ENCODE measurements at places on chromosomes 11 and 22. TPM values are rescaled to one million over a fixed set of nuclear protein-coding genes. Genes with fewer than 3 reads are reported as not detected.

NCF4 gene
- 22.7 TPM for total RNA-seq

EIF3F gene
- 256 TPM for total RNA-seq

ZFPL1 gene
- total RNA-seq = 29.8 TPM

CARNS1 gene
- total RNA-seq = 1.9 TPM

RAG1 gene
- total RNA-seq = 0.25 TPM

WT1 gene
- not detected for total RNA-seq

MLC1 gene
- 0.83 TPM for total RNA-seq

SMTNL1 gene
- not detected for total RNA-seq

SLC39A13 gene
- total RNA-seq = 22.4 TPM

SNX15 gene
- 28.3 TPM for total RNA-seq

TEX12 gene
- 0.35 TPM for total RNA-seq

SHANK2 gene
- total RNA-seq = not detected

SLC35E4 gene
- total RNA-seq = 1.8 TPM

DNA sequence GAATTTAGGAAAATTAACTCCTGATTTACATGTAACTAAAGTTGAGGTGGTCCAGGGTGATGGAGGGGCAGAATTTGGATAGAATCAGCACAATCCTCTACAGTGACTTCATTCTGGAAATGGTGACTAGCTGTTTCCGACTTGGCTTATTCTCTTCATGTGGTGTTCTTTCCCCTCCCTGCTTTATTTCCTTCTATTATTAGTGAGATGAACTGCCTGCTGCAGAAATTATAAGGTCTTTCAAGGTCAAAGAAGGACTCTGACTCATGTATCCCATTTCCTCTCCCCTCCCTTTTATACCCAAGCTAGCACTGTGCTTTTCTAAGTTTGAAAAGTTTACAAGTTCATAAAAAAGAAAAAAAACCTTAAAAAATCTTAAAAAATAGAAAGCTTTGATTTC lies 12.2 kb upstream of the MRPL17 start:
- DNase-seq = no peak

DNA sequence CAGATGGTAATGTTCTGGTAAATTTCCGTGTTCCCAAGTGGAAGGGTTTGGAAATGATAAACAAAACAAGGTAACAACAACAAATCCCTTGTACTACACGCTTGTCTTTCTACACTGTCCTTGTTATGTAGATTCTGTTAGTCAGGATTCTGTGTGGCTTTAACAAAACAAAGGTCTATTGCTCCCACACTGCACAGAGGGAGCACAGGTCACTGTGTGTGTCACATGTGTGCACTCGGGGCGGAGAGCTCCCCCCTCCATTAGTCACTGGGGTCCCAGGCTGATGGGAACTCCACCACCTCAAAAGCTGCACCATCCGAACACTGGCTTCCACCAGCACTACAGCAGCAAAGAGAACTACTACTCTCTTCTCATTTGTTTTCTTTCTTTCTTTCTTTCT lies 227.9 kb downstream of the NTM start:
- no peak for DNase-seq

GRCh38 chr11:5937868-5938602 lies 4.0 kb upstream of the OR56A3 start:
- DNase-seq = no peak

- no peak for DNase-seq
Observed at GRCh38 chr22:36571991-36572390, 43.0 kb upstream of the EIF3D start.

DNA sequence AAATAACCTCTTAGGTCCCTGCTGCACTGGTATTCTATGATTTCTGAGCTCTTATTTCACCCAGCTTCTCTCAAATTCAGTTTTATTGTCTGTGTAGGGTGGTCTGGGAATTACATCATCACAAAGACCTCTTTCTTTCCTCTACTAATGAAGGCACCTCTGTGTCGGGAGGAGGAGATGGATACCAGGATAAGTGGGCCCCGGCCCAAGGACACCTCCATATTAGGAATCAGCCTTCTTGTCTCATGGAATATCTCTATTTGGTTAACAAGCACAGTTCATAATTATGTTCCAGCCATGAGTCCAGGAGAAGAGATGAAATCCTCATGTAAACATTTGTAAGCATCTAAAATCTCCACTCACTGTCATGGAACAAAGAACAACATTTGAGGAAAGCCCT lies 9.4 kb downstream of the PARVA start:
- DNase-seq = no peak

GRCh38 chr22:36510966-36511881 lies 4.4 kb upstream of the FOXRED2 start:
- DNase-seq = peak; percentile 50

- DNase-seq = no peak
Observed at GRCh38 chr11:116646191-116646590, 126.6 kb downstream of the BUD13 start.

- no peak for DNase-seq
Observed at GRCh38 chr22:45504373-45505341, 2.0 kb downstream of the FBLN1 start.

DNA sequence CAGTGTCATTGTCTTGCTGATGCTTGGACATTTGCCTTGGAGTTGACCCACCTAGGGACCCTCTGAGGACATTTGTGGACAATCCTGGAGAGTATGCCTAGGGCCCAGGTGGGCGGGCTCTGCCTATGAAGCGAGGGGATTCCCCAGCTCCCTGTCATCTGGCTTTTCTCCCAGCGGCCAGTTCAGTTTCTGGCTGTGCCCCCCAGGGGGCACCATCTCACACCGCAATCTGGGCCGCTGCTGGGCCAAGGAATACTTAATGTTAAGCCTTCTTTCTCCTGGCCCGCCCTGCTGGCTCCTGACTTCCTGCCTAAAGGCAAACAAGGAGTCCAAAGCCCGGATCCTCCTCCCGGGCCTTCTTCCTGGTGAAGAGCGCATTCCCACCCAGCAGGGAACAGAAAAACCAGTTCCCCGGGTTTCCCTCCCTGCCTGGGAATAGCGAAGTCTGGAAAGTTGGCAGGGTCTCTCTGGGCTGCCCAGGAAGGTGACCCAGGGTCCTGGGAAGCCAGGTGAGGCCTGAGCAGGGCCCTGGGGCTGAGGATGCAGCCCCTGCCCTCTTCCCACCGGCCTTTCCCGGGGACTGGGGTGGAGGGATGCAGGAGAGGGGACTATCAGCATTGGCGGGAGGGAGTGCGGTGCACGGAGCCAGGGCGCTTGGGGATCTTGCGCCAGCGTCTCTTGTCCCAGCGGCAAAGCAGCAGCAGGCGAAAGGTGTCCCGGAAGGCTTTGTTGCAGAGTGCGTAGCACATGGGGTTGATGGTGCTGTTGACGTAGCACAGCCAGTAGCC lies 11.9 kb downstream of the CHRM1 start:
- DNase-seq = no peak

DNA sequence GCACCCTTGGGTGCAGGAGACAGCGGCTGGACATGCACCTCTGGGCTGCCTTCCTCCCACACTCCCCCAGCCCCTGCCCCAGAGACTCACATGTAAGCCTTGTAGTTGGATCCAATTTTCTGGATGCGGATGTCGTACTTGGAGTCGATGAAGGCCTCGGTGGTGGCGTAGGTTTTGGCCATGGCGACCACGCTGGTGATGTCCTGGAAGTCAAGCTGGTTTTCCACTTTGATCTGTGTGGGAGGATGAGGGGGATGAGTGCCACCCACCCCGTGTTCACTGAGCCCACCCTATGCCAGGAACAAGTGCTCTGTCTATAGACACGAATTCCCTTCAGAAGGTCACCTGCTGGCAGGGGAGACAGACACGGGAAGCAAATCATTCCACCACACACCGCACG lies 66.9 kb downstream of the FBXO7 start:
- DNase-seq = no peak

DNA sequence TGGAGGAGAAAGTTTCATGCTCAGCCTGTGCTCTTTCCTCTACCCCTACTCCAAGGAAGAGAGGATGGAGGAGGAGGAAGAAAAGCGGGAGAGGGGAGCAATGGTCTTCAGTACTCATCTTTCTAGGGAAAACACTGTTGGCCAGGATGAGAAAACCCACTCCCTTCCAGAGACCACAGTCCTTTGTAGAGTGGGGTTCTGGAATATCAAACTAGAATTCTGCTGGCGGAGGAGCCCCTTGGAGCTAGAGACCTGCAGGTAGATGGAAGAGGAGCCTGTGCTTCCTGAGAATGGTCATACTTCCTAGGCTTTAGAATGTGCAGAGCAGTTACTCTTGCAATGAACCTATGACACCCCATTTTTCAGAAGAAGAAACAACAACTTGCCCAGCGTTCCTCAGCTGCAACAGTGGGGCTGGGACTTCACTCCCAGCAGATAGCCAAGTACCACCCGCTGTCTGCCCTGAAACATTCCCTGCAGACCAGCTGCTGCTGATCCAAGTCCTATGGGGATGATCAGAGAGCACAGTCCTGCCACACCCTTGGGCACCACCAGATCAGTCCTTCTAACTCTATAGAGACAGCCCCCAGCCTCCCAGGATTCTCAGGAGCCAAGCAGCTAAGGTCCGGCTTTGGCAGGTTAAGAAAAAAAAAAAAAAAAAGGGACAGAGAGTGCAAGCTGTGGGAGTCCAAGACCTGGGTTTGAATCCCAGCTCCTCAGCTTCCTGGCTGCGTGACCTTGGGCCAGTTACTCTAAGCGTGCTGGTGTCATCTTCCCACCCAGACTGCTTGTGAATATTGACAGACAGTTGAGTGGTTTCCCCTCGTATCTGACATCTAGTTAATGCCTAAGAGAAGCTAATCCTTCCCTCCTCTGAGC lies 664 bp downstream of the PTGDR2 start:
- DNase-seq = no peak

- no peak for DNase-seq
Observed at GRCh38 chr22:46547179-46547882, 9.9 kb upstream of the CELSR1 start.

DNA sequence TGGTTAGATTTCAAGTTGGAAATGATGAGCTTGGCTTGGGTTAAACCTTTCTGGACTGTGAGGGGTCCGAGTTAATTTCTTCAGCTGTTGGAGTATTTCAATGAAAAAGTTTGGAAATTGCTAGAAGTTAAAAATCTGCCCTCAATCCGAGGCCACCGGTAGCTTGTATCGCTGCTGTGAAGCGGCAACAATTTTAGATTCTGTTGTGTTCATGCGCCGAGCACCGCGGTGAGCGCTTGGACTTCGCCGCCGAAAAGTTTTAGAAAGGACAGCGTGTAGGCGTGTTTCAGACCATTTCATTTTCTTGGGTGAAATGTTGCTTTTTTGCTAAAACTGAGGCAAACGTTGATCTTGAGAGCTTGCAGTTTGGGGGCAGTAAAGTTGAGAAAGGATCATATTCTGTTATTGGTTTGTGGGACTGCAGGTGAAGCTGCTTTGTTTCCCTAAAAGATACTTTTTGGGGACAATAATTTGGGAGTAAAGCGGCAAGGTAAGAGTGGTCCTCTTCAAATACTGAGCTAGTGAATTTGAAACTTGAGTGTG lies 928 bp downstream of the FBXO7 start:
- peak; percentile 39 for DNase-seq

DNA sequence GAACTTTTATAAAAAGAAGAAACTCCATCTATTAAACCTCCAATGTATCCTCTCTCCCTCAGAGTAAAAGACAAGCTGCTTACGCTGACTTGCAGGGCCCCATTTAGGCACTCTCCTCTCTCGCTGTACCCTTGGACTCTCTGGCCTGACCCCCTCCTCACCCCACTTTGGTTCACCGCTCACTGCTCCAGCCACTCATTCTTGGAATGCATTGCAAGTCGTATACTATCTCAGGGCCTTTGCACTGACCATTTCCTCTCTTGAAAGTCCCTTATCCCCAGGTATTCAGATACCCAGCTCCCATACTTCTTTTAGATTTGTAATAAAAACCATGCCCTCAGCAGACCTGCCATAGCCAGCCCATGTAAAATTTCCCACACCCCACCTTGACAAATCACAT lies 139.6 kb downstream of the DBX1 start:
- DNase-seq = no peak

- DNase-seq = no peak
Observed at GRCh38 chr11:83097429-83098075, 25.9 kb upstream of the RAB30 start.

DNA sequence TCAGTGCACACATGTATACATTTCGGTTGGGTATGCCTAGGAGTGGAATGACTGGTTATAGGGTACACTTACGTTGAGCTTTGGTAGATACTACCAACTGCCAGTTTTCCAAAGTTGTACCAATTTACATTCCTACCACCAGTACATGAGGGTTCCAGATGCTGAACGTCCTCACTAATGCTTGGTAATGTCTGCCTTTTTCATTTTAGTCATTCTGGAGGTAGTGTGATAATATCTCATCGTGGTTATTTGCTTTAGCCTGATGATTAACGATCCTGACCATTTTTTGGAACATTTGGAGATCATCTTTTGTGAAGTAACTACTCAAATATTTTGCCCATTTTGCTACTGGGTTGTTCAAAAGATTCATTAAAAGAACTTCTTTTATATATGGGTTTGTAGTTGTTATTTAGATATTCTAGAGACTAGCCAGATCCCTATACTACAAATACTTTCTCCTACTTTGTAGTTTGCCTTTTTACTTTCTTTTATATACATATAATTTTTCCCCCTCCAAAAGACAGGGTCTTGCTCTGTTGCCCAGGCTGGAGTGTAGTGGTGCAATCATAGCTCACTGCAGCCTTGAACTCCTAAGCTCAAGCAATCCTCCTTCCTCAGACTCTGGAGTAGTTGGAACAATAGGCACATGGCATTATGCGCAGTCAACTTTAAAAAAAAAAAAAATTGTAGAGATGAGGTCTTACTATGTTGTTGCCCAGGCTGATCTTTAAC lies 62.1 kb downstream of the RBFOX2 start:
- DNase-seq = no peak

GRCh38 chr11:108218912-108219783 lies 3.3 kb downstream of the NPAT start:
- DNase-seq = peak; percentile 15

DNA sequence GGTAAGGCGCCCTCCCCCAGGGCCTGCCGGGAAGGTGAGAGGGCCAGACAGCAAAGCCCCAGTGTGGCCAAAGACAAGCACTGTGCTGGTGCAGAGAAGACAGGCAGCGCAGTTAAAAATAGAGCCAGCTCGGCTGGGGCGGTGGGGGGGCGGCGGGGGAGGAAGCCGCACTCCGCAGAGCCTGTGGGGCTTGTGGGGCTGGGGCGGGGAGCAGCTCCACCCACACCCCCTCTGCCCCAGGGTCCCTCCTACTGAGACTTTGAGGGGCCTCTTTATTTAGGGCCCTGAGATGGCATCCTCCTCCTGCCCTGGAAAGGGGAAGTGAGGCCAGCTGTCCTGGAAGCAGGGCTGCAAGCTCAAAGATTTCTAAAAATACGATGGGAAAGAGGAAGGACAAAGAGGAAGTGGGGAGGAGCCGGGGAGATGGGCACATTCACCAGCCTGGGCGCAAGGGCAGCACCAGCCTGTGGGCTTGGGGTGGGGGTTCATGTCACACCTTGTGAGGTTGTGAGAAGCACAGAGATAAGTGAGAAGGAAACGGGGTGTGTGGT lies 2.6 kb downstream of the CYTH4 start:
- DNase-seq = peak; percentile 57

- DNase-seq = no peak
Observed at GRCh38 chr11:22699388-22699787, 33.0 kb downstream of the GAS2 start.

- peak; percentile 100 for DNase-seq
Observed at GRCh38 chr11:126268708-126269579, at the start of the genes FOXRED1 and SRPRA. Gene FOXRED1 (plus strand): TSS chr11:126269154. CDS start chr11:126269207, 53 bp downstream. Gene SRPRA (minus strand): TSS chr11:126268895. CDS start chr11:126268804, 91 bp downstream.

Data from activated CD4-positive, alpha-beta T cell treated with anti-CD3 and anti-CD28 coated beads, Interleukin-2, amount 10 ng/mL, durations not matched to agents 7 days and 5 days (primary cell).